ENCODE measurements at places on chromosomes 13 and 19.

DNA sequence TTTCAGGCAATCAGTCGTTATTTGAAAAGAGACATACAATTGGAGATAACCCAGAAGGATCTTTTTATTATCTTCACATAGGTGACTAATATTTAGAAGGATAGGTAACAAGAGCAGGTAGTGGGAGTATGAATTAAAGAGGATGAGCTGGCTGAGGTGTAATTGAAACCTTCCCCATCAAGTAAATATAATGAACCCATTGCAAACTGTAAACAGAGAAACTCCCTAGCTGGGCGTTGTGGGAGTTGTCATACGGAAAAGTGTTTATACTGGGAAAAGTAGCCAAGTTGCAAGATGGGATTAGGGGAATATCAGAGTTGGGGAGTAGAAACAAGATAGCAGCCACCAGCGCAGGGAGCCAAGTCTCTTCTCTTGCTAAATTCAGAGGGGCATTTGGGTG is 448.4 kb downstream of the COG6 start:
- DNase-seq: no peak

DNA sequence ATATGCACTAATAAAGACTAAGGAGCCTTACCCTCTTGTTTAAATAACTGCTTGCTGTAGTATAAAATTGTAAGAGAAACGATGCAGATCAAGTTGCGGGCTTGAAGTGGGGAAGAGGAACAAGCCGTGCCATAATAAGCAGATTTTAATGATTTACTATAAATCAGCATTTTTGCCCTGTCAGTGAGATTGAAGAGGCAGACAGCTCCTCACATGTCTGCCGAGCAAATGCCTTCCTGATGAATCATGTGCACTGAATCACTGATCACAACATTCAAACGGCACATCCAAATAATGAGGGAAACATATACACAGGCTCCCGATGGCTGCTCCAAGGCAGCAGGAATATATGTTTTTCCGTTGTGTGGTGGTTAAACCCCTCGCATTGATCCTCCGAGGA is 282.9 kb downstream of the TSHZ3 start:
- no peak for DNase-seq

- no peak for DNase-seq
Measured at GRCh38 chr19:17536955-17537354, 18.5 kb upstream of the COLGALT1 start.

DNA sequence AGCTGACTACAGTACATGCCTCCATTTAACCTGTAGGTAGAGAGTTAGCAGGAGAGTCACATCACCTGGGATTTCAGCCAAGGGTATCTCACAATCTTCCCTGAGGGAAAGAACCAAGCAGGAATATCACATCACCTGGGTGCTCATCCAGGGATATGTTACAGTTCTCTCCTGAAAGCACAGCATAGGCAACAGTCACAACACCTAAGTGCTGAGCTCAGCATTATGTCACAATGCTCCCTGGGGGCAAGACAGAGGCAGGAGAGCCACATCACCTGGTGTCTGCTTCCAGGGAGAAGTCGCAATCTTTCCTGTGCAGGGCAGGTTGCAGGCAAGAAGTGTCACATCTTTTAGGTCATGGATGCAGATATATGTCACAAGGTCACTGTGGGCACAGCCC is 9.4 kb upstream of the ZNF91 start:
- DNase-seq: no peak

DNA sequence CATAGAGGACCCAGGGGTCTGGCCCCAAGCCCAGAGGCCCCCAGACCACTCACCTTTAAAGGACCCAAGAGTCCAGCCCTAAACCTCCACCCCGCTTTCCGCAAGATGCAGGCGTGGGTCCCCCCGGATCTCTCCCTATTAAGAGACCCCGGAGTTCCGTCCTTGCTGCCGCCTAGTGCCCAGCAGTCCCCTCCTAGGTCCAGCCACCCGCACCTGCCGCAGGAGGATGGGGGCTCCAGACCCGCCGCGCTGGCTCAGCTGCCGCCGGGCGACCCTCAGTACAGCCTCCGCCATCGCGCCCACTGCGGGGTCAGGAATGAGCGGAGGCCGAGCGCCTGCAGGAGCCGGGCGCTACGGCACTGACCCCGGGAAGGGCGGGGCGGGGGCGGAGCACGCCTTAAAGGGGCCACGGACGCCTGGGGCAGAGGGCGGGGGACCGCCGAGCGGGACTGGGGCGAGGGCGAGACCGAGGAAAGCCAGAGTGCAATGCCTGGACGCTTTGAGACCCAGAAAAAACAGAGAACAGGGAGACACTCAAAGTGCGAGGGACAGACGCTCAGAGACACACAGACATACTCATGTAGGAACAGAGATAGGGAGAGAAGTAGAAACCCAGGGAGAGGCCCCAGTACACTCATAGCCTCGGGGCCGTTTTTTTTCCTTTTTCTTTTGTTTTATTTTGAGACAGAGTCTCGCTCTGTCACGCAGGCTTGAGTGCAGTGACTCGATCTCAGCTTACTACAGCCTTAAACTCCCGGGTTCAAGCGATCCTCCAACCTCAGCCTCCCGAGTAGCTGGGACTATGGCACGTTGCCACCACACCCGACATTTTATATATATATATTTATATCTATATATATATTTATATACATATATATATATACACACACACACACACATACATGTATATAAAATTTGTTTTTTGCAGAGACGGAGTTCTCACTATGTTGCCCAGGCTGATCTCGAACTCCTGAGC is at the start of gene ETHE1:
TSS of gene ETHE1 (minus strand) at position 318 of the 976 bp plus-strand sequence. CDS start at position 294, 24 bp downstream.
- DNase-seq: no peak

DNA sequence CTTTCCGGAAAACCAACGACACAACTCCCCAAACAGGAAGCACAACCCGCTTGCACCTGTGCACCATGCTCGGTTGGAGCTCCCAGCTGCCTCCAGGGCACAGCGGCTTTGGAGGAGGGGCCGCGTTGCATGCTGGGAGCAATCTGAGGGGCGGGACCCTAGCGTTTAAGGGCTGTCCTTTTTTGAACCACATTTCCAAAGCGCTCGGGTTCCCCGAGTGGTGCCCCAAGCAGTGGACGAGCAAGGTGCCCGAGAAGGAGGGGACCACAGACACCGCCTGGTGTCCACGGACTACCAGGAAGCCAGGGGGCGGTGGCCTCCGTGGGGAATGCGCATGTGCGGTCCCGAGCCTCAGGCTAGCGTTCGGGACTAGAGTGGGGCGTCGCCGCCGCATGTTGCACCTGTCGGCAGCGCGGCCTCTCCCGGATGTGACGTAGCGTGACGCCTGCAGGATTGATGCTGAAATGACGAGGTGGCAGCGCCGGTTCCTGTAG is 11.9 kb upstream of the ZNF57 start:
- peak; percentile 63 for DNase-seq

GRCh38 chr19:19540064-19540714 is 2.1 kb downstream of the CILP2 start:
- DNase-seq: peak; percentile 25

- DNase-seq: no peak
Measured at GRCh38 chr13:95385798-95386197, 84.5 kb upstream of the ABCC4 start.

DNA sequence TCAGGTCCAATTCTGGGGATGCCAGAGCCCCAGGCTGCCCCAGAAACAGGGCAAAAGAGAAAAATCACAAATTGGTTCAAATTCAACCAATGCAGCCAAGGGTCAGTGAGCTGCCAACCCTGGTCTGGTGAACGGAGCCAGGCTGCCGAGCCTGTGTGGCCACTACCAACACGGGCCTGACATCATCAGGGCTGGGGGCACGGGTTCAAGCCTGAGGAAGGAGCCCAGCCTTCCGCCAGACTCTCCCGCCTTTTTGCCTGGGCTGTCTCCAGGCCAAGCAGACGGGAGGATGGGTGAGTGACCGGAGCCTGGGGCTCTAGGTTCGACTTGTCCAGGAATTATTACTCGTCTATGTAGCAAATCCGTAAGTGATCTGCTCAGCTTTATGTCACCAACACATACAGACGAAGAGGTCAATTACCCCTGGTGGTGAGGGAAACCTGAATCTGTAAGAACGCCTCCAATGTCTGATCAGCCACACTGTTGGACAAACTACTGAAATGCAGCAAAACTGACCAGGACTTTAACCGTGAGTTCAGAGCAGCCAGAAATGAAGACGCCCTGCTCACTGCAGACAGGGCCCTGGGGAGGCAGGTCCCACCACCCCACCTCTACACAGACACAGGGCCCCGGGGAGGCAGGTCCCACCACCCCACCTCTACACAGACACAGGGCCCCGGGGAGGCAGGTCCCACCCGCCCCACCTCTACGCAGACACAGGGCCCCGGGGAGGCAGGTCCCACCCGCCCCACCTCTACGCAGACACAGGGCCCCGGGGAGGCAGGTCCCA is 31.8 kb downstream of the RAB20 start:
- no peak for DNase-seq
